Caudate nucleus (tissue), 63 donors: ENCODE measurements at places on chromosomes 16 and 17.

- DNase-seq: no peak
Measured at GRCh38 chr17:76458580-76459490, 5.9 kb upstream of the UBE2O start.

- DNase-seq: no peak
Measured at GRCh38 chr16:50126183-50126582, 26.9 kb upstream of the TENT4B start.

- DNase-seq: no peak
Measured at GRCh38 chr16:19766554-19766884, 48.4 kb downstream of the IQCK start.

DNA sequence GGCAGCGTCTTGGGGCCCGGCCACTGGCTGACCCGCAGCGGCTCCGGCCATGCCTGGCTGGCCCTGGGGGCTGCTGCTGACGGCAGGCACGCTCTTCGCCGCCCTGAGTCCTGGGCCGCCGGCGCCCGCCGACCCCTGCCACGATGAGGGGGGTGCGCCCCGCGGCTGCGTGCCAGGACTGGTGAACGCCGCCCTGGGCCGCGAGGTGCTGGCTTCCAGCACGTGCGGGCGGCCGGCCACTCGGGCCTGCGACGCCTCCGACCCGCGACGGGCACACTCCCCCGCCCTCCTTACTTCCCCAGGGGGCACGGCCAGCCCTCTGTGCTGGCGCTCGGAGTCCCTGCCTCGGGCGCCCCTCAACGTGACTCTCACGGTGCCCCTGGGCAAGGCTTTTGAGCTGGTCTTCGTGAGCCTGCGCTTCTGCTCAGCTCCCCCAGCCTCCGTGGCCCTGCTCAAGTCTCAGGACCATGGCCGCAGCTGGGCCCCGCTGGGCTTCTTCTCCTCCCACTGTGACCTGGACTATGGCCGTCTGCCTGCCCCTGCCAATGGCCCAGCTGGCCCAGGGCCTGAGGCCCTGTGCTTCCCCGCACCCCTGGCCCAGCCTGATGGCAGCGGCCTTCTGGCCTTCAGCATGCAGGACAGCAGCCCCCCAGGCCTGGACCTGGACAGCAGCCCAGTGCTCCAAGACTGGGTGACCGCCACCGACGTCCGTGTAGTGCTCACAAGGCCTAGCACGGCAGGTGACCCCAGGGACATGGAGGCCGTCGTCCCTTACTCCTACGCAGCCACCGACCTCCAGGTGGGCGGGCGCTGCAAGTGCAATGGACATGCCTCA is 773 bp downstream of the NTN3 start:
- DNase-seq: no peak

DNA sequence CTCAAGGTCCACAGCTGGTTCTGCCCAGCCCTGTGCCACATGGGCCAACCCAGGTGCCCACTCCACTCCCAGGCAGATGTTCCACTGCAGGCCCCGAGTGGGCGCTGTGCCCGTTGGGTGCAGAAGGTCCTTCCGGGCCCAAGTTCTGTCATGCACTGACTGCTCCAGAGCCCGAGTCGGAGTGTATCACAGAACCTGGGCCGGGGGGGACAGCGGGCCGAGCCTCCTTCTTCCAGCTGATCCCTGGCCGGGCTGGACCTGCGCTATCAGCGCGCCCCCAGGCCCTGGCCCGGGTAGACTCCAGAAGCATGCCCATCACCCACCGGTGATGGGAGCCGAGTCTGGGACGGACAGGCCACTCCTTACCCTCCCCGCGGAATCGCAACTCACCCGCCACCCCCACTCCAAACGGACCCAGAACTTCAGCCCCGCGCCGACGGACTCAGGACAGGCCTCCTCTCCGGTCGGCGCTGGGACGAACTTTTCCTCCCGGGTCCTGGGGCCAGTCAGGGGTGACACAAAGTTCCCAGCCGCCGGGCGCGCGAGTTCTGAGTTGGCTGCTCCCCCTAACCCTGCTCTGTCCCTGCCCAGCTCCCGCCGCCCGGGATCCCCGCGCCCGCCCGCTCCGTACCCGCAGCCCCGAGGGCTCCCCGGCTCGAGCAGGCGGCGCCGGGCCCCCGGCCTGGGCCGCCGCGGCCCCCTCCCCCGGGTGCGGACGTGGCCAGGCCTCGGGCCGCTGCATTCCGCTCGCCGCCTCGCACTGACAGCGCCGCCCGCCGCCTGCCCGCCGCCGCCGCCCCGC is at the start of gene COPZ2:
COPZ2 (minus strand) TSS at position 762 of the 802 bp plus-strand sequence; CDS start at position 742, 20 bp downstream.
- DNase-seq: no peak

DNA sequence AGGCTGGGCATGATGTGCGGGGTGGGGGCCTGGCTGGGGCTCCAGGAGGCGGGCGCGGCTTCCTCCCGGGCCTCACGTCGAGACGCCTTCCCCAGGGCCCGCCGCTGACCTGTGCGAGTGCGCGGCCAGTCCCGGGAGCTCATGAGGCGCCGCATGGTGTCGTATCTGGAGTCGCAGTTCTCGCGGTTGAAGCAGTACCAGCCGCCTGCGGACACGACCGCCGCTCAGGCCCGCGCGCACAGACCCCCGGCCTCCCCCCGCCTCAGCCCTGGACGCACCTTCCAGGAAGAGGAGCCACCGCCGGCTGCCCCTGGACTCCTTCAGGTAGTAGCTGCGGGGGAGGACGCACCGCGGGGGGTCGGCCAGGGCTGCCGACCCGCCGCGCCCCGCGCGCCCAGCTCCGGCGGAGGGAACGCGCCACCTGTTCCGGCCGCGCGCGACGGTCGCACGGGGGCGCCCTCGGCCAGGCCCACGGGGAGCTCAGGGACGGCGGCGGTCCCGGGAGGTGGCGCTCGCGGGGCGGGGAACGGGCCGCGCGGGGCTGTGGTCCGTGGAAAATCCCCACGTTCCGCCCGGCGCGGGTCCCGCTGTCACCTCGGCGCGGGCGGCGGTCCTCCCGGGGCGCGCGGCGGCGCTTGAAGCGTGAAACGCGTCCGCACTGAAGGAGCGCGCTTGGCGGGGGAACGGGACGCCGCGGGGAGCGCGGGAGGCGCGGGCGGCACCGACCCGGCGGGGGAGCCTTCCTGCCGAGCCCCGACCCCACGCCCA is 1.4 kb downstream of the NOTUM start:
- peak; percentile 16 for DNase-seq

DNA sequence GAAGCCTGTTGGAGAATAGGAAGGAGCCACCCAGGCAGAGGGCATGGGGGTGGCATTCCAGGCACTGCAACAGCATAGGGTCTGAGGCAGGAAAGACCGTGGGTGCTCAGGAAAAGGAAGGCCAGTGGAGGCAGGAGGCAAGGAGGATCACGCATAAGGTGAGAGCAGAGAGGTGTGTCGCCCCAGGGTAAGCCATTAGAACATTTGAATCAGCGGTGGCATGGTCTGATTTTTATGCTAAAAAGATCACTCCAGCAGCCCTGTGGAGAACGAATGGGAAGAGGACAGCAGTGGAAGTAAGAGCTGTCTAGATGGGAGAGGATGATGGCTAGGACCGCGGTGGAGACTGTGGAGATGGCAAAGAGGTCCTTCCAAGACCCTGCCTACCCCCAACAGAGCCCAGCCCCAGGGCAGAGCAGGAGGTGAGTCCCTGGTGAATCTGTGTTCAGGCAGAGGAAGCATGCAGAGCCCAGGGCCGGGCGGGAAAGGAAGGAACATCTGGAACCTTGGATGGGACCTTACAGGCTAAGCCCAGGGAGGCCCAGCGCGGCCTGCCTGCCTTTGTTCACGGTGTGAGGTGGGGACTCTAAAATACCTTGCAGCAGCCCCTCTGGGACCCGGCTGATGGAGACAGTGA is 7.8 kb downstream of the LPO start:
- no peak for DNase-seq

- no peak for DNase-seq
Measured at GRCh38 chr16:78749745-78750268, 650.4 kb downstream of the WWOX start.

DNA sequence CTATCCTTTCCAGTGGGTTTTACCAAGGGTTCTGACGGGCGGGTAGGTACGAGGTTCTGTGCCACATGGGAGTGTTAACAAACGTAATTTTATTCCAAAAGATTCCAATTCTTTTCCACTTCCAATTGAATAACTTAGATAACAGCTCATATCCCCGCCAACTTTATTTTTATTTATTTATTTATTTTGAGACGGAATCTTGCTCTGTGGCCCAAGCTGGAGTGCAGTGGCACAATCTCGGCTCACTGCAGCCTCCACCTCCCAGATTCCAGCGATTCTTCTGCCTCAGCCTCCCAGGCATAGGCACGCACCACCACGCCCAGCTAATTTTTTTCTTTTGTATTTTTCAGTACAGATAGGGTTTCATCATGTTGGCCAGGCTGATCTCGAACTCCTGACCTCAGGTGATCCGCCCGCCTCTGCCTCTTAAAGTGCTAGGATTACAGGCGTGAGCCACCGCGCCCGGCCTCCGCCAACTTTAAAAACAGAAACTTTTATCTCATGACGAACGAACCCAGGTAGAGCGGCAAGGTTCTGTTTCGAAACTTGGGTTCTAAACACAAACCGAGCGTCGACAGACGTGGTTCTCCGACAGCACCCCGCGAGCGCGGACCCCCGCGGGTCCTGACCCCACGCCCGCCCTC is 613 bp downstream of the ECI1 start:
- no peak for DNase-seq
